ENCODE measurements at places on chromosomes 7 and 10. TPM values are rescaled to one million over a fixed set of nuclear protein-coding genes. Genes with fewer than 3 reads are reported as not detected.

- H3K27me3 ChIP-seq = no peaks in the 10 kb centered on the region
- no peak overlapping the region for H3K27ac ChIP-seq
- H3K4me1 ChIP-seq = no peaks in the 10 kb centered on the region
- H3K36me3 ChIP-seq = no peaks in the 10 kb centered on the region
- H3K4me3 ChIP-seq = no peak overlapping the region
These were observed 56.1 kb downstream of the ZNF783 start for GRCh38 chr7:149317986-149318672.

Gene POLR2J2
- polyA plus RNA-seq = not detected

DNA sequence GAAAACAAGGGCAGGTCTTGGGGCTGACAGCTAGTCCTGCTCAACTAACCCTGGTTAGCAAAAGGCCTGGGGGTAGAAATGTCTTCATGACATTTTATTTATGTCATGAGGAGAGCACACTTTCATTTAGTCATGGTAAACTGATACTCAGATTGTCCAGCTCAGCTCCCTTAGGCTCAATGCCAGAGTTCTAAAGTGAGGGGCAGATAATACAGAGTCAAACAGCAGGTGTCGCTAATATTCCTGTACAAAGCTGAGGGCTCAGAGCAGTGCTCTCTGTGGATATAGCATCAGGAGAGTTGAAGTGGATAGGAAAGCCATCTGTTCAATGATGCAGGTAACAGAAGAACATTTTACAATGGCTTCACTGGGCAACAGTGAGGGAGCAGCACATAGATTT lies 26.8 kb upstream of the CALCR start:
- no peaks in the 10 kb centered on the region for H3K4me1 ChIP-seq
- DNase-seq = no peak
- H3K36me3 ChIP-seq = no peaks in the 10 kb centered on the region
- H3K27ac ChIP-seq = no peak overlapping the region

DNA sequence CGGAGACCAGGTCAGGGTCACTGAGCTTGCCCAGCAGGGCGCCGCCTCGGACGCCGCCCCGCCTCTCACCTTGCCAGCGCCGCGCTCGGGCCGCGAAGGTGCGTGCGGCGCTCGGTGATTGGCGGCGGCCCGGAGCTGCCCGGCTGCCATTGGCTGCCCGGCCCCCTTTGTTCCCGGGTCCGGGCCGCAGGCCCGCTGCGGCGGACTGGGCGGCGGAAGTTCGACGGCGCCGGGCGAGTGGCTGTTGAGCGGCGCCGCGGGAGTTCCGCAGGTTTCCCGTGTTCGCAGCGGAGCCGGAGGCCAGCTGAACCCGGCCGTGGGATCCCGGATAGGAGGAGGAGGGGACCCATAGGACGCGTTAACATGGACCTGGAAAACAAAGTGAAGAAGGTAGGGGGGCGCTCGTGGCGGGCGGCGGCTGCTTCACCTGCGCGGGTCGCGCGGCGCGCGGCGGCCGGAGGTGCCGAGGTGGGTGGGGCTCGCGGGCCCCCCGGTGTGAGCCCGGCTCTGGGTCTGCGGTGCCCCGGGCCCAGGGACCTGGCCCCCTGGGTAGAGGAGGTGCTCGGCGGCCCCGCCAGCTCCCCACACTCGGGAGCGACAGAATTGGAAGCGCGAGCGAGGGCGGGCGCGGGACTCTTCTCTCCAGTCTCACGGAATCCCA lies at the start of gene TES:
TSS of gene TES (plus strand) at position 195 of the 661 bp plus-strand sequence. CDS start at position 364, 169 bp downstream.
- peak within 1 kb of the TSS; percentile 83 for H3K27ac ChIP-seq
- peak; percentile 92 for DNase-seq
- no peaks in the 10 kb centered on the region for H3K4me1 ChIP-seq
- peak within 1 kb of the TSS; percentile 92 for H3K4me3 ChIP-seq
- H3K36me3 ChIP-seq = no peaks in the 10 kb centered on the region

Gene TMEM213
- polyA plus RNA-seq = not detected

- no peaks in the 10 kb centered on the region for H3K4me1 ChIP-seq
- H3K4me3 ChIP-seq = no peak overlapping the region
- no peak overlapping the region for H3K27ac ChIP-seq
- no peaks in the 10 kb centered on the region for H3K36me3 ChIP-seq
- no peak for DNase-seq
These were observed 54.0 kb downstream of the ALOX5 start for GRCh38 chr10:45427970-45428366.

- H3K27ac ChIP-seq = no peak overlapping the region
- no peak for DNase-seq
- no peaks in the 10 kb centered on the region for H3K4me1 ChIP-seq
- H3K27me3 ChIP-seq = no peaks in the 10 kb centered on the region
These were observed 51.8 kb upstream of the FAM3C start for GRCh38 chr7:121447911-121448300.

- H3K27ac ChIP-seq = no peak overlapping the region
- H3K27me3 ChIP-seq = no peaks in the 10 kb centered on the region
- H3K4me3 ChIP-seq = no peak overlapping the region
- H3K36me3 ChIP-seq = no peaks in the 10 kb centered on the region
- no peaks in the 10 kb centered on the region for H3K4me1 ChIP-seq
These were observed 102.0 kb upstream of the FAM20C start for GRCh38 chr7:90111-91063.

DNA sequence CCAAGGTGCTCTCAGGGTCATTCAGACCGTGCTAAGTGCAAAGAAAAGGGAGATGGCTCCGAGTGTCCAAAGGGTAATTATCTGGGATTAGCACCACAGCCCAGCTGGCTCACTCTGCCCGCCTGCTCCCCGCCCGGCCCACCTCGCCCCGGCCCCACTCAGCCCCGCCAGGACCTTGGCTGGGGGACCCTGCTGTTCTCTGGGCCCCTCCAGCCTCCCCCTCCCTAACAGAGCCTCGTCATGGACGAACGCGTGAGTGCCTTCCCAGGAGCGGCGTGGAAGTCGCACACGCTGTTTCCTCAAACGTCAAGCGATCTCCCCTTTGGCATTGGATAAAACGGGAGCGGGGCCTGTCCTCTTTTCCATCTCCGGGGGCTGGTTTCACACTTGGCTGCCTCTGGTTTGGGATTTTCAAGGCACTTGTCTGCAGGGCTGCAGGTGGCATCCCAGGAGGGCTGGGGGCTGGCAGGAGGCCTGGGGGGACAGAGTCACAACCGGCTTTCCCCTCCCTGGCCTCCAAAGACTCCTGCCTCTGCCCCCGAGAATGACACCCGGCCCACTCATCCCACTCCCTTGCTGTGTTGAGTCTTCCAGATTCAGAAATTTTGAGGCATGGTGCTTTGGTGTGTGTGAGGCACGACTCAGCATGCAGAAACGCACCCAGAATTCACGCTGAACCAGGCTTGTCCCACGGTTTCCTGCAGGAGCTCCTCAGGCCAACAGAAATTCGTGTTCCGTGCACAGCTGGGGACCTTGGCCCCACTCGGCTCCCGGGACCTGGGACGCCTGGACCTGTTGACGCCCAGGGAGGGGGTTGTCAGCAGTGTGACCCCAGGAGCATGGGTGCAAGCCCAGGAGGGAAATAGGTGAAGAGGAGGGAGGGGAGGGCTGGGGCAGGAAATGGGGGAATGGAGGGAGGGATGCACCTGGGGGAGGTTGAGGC lies 110.0 kb downstream of the PDGFA start:
- no peak overlapping the region for H3K27ac ChIP-seq
- H3K36me3 ChIP-seq = no peaks in the 10 kb centered on the region
- no peak overlapping the region for H3K4me3 ChIP-seq
- H3K27me3 ChIP-seq = no peaks in the 10 kb centered on the region
- no peaks in the 10 kb centered on the region for H3K4me1 ChIP-seq

Gene CUBN
- 1.5 TPM for polyA plus RNA-seq

GRCh38 chr10:5243521-5243987 lies 46.9 kb downstream of the AKR1C4 start:
- H3K4me1 ChIP-seq = no peaks in the 10 kb centered on the region
- H3K36me3 ChIP-seq = no peaks in the 10 kb centered on the region
- DNase-seq = no peak
- H3K4me3 ChIP-seq = no peak overlapping the region
- H3K27me3 ChIP-seq = no peaks in the 10 kb centered on the region
- no peak overlapping the region for H3K27ac ChIP-seq

GRCh38 chr10:125605167-125605566 lies 77.8 kb downstream of the TEX36 start:
- no peak overlapping the region for H3K4me3 ChIP-seq
- no peak overlapping the region for H3K27ac ChIP-seq
- H3K4me1 ChIP-seq = no peaks in the 10 kb centered on the region
- H3K36me3 ChIP-seq = no peaks in the 10 kb centered on the region

Gene CPVL
- polyA plus RNA-seq = 2.7 TPM

GRCh38 chr7:150927956-150928344 lies 50.2 kb downstream of the KCNH2 start:
- no peak overlapping the region for H3K27ac ChIP-seq
- H3K4me3 ChIP-seq = no peak overlapping the region
- DNase-seq = no peak
- no peaks in the 10 kb centered on the region for H3K4me1 ChIP-seq
- no peaks in the 10 kb centered on the region for H3K27me3 ChIP-seq

DNA sequence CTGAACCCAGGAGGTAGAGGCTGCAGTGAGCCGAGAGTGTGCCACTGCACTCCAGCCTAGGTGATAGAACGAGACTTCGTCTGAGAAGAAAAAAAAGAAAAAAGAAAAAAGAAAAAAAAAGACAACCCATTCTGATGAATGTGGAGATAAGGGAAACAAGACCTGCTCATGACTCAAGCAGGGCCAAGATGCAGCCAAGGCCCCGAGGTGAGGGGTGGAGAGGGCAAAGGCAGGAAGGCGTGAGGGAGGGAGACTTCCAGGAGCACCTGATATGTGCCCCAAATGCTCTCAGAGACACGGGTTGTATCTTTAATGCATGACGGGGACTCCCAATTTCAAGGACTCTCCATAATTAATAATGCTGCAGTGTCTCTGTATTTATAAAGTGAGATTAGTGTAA lies 134.6 kb downstream of the PIP4K2A start:
- no peaks in the 10 kb centered on the region for H3K27me3 ChIP-seq
- no peaks in the 10 kb centered on the region for H3K4me1 ChIP-seq
- DNase-seq = no peak
- no peak overlapping the region for H3K27ac ChIP-seq

GRCh38 chr10:23514321-23514720 lies 75.4 kb downstream of the OTUD1 start:
- no peak overlapping the region for H3K27ac ChIP-seq
- no peak overlapping the region for H3K4me3 ChIP-seq
- no peaks in the 10 kb centered on the region for H3K4me1 ChIP-seq

All from aorta (tissue), 5 donors.